ENCODE measurements at places on chromosomes 6 and 20. TPM values are rescaled to one million over a fixed set of nuclear protein-coding genes. Genes with fewer than 3 reads are reported as not detected.

COL21A1 gene
- total RNA-seq = not detected

BFSP1 gene
- total RNA-seq = 4.1 TPM

ARFRP1 gene
- total RNA-seq = 12.1 TPM

C6orf58 gene
- not detected for total RNA-seq

ANGPT4 gene
- not detected for total RNA-seq

LAMA2 gene
- total RNA-seq = 1.0 TPM

HLA-DOA gene
- not detected for total RNA-seq

NOTCH4 gene
- 1.7 TPM for total RNA-seq

OR2H1 gene
- not detected for total RNA-seq

PTCHD4 gene
- 1.6 TPM for total RNA-seq
